Lower lobe of right lung (tissue), 2 donors: ENCODE measurements at places on chromosomes 5 and 9. TPM values are rescaled to one million over a fixed set of nuclear protein-coding genes. Genes with fewer than 3 reads are reported as not detected.

DNA sequence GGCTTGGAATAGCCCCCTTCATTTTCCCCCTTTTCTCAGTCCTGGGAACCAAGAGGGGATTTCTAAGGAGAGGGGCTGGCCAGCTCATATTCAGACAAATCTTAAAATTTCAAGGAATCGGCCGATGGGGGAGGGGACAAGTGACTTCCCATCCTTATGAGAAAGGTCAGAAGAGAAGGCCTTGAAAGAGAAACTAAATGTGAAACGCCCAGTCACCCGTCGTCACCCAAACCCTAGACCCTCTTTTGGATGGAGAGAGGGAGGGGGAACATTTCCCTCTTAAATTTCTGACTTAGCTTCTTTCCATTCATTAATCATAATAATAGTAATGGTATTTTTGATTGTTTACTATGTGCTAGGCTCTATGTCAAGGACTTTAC lies 850 bp upstream of the CCL19 start:
- DNase-seq: no peak

The SV2C gene
- total RNA-seq: 0.32 TPM

The TUSC1 gene
- 11.6 TPM for total RNA-seq

The IFNA2 gene
- not detected for total RNA-seq

GRCh38 chr5:116531635-116532034 lies 43.0 kb downstream of the SEMA6A start:
- no peak for DNase-seq

DNA sequence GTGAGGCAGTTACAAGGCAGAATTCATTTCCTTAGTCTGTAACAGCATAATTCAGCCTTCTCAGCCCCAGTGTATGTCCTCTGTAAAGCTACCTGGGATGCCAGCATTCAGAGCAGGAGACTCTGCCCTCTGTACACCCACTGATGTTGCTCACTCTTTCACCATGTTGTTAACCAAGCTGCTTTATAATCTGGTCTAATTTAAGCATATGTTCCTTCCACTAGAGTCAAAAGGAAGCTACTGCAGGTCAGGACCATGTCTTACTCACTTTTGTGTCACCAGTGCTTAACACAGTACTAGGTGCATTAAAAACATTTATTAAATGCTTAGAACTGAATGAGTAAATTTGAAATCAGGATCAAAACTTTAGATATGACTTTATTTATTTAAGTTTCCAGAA lies 185.6 kb downstream of the FBXL17 start:
- DNase-seq: no peak

The KLHL3 gene
- total RNA-seq: 6.7 TPM

DNA sequence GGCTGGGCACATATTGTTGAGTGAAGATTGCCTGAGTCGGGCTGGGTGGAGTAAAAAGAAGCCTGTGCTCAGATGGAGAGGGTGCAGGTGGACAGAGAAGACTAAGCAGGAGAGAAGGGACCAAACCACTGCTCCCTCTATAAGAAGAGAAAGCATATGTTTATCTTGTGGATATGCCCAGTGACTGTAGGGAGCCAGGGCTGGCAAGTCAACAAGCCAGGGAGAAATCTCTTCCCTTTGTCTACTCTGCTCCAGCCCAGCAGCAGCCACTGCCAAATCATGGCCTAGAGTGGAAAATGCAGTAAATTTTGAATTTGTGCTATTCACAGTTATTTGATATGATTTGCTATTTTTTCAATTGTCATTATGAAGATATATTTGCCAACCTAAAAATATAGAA lies 33.2 kb upstream of the TRIM36 start:
- no peak for DNase-seq

- no peak for DNase-seq
Observed at GRCh38 chr9:71755230-71755629, 13.1 kb downstream of the CEMIP2 start.

DNA sequence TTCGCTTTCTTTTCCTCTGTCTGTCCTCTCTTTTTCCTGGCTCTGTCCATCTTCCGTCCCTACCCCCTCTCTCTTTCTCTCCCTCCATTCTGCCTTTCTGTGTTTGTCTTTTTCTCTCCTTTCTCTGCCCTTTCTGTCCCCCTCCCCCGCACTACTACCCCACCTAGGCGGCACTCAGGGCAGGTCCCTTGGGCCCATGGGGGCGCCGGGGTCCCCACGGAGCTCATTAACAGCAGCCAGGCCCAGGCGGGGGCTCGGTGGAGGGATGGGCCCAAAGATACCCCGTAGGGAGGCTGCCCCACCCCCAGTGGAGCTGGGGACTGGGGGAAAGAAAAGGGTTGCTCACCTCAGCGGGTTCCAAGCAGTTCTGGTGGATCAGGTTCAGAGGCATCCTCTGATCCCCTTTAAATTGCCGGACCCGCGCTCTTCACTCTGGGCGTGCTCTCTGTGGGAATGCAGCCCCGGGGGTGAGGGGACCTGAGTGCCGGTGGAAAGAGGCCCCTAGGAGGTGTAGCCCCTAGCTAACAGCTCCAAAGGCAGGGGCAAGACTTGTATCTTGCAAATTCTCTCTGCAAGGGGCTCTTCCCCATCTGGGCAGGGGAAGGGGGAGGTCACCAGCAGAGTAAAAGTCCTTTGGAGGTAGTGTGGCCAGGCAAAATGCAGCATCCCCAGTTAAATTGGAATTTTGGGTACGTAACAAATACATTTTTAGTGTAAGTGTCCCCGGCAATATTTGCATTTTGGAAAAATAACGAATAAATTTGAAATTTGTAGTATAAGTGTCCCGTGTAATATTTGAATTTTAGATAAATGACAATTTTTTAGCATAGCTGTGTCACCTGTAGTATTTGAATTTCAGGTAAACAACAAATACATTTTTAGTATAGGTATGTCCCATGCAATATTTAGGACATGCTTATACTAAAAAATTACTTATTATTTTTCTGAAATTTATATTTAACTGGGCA lies 7.4 kb downstream of the LHX2 start:
- DNase-seq: no peak

DNA sequence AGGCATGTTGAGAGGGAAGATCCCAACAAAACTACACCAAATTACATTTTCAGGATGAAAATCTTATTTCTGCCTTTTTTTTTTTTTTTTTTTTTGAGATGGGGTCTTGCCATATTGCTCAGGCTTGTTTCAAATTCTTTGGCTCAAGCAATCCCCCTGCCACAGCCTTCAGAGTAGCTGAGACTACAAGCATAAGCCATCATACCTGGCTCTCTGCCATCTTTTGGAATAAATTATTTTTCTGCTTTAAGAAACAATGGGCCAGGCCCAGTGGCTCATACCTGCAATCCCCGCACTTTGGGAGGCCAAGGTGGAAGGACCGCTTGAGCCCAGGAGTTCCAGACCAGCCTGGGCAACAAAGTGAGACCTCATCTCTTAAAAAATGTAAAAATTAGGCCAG lies 14.3 kb downstream of the AFF4 start:
- no peak for DNase-seq

GRCh38 chr9:84297162-84297821 lies 43.3 kb downstream of the SLC28A3 start:
- no peak for DNase-seq

- DNase-seq: no peak
Observed at GRCh38 chr9:33120620-33121019, 44.1 kb upstream of the SMU1 start.
